Immature natural killer cell (primary cell): ENCODE measurements at places on chromosomes 7 and 10. TPM values are rescaled to one million over a fixed set of nuclear protein-coding genes. Genes with fewer than 3 reads are reported as not detected.

DNA sequence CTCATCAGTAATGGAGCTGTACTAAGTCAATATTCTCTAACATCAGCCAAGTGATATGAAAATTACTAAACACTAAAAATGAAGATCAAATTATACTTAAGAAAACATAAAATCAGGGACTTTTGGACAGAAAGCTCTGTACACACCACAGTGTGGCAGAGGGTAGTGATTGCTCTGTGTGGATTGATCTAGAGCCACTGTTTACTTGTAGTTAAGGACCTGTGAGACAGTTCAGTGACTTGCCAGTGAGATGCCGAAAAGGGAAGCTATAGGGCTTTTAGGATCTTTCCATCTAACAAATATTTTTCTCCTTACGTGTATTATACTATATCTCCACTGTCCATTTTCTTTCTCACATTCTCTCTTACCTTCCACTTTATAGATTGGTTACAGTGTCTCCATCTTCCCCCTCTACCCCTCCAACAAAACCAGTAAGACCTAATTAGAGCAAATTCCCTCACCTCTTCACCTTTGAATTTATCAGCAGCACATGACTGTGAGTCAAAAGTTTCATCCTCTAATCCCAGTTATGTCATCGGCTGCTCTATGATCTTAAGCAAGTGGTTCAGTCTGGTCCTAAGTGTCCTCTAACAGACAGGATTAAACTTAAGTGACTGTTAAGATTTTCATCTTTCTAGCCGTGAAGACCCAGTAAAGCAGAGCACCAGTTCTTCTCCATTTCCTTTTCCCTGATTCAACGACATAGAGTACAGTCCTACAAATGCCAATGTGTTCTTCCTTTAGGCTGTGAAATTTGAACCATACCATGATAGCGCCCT is 6.9 kb downstream of the PIK3CG start:
- peaks cover 55% of the 10 kb centered on the region for H3K36me3 ChIP-seq
- no peak for DNase-seq
- H3K4me3 ChIP-seq: peak overlapping the region; percentile 77
- peaks cover 2% of the 10 kb centered on the region for H3K27me3 ChIP-seq
- H3K4me1 ChIP-seq: peaks cover 92% of the 10 kb centered on the region
- peak overlapping the region; percentile 52 for H3K27ac ChIP-seq

GRCh38 chr7:109284943-109285342 is 715.3 kb downstream of the DNAJB9 start:
- no peak for DNase-seq

The GPR146 gene
- polyA plus RNA-seq: not detected

DNA sequence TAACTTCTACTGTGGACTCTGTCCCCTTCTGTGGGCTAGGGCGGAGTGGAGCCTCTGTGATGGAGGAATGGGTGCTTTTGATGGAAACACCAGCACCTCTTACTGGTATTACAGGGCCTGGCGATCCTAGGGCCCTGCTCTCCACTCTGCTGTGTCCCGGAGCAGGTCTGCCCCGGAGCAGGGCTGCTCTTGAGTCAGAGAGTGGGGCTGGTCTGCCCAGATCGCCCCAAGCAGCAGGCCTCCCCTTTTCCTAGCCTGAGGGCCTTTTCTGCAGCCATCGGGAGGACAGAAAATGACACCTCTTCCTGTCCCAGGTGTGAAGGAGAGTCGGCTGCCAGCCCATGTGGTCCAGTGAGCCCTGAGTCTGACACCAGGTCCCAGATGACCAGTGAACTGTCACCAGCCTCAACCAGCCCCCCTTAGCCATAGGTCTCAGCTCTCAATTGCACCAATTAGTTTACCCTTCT is 1.4 kb downstream of the ZNF282 start:
- DNase-seq: peak; percentile 6
- H3K4me1 ChIP-seq: peaks cover 36% of the 10 kb centered on the region
- peak overlapping the region; percentile 90 for H3K27ac ChIP-seq
- H3K36me3 ChIP-seq: peaks cover 23% of the 10 kb centered on the region
- peaks cover 5% of the 10 kb centered on the region for H3K27me3 ChIP-seq

DNA sequence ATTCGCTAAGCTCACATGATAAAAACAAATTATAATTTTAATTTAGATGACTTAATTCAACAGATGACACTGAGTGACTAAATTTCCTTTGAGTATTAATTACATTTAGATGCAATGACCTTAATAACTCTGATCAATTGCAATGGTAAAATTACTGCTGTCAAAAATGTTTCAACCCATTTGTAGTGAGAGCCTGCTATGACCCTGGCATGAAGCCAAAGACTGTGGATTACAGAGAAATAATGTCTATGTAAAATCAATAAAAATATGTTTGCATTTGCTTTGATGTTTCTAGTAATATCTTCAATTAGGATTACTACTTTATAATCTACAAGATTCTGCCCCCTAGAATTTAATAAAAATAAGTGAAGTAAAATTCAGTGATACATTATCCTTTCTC is 15.6 kb downstream of the MKX start:
- H3K36me3 ChIP-seq: no peaks in the 10 kb centered on the region
- peaks cover 7% of the 10 kb centered on the region for H3K27me3 ChIP-seq
- H3K27ac ChIP-seq: no peak overlapping the region
- H3K4me3 ChIP-seq: no peak overlapping the region
- no peaks in the 10 kb centered on the region for H3K4me1 ChIP-seq
- no peak for DNase-seq

- no peak overlapping the region for H3K4me3 ChIP-seq
- no peaks in the 10 kb centered on the region for H3K36me3 ChIP-seq
- H3K27ac ChIP-seq: no peak overlapping the region
- DNase-seq: no peak
- H3K27me3 ChIP-seq: peaks cover 2% of the 10 kb centered on the region
- peaks cover 7% of the 10 kb centered on the region for H3K4me1 ChIP-seq
These were observed 302.0 kb upstream of the LYZL1 start for GRCh38 chr10:28986856-28987255.

The SLC25A28 gene
- polyA plus RNA-seq: 12.5 TPM

DNA sequence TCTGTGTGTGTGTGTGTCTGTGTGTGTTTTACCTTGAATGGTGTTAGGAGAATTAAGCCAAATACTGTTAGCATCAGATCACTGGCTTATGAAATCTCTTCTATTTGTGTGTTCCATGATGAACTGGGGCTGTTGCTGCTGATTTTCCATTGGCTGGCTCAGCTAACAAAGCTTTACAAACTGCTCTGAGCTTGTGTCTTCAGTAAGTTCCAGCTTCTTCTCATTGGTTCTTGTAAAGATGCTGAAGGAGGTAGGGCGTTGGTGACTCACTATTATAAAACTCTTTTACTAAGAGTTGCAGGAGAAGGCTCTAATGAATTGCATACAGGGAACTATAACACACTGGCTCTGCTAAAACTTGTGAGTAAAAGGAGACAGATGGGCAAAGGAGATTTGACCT is 136.4 kb upstream of the PRKCQ start:
- peaks cover 14% of the 10 kb centered on the region for H3K27me3 ChIP-seq
- no peak for DNase-seq
- no peaks in the 10 kb centered on the region for H3K36me3 ChIP-seq
- no peak overlapping the region for H3K27ac ChIP-seq

DNA sequence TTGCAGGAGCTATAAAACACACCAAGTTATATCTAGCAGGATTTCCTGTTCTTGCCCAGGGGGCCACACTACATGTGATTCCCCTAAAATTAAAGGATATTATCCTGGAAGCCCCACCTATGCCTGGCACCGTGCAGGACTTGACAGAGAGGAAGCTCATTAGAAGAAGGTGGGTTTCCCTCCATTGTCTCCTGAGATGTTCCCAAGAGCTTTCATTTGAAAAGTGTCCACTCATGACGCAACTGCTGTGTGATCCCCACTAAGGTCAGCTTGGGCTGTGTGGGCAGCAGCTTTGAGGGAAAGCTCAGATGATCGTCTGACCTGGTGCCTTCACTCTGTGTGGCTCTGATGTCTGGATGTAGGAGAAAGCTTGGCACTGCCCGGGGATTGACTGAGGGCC is 53.5 kb downstream of the RAMP3 start:
- peaks cover 4% of the 10 kb centered on the region for H3K27me3 ChIP-seq
- H3K36me3 ChIP-seq: no peaks in the 10 kb centered on the region
- no peak overlapping the region for H3K27ac ChIP-seq
- H3K4me1 ChIP-seq: no peaks in the 10 kb centered on the region

The SSC4D gene
- 0.46 TPM for polyA plus RNA-seq

- peak overlapping the region; percentile 82 for H3K27ac ChIP-seq
- H3K4me3 ChIP-seq: no peak overlapping the region
- peaks cover 25% of the 10 kb centered on the region for H3K4me1 ChIP-seq
- no peaks in the 10 kb centered on the region for H3K36me3 ChIP-seq
- no peaks in the 10 kb centered on the region for H3K27me3 ChIP-seq
These were observed 72.6 kb downstream of the INPP5A start for GRCh38 chr10:132610071-132610701.

DNA sequence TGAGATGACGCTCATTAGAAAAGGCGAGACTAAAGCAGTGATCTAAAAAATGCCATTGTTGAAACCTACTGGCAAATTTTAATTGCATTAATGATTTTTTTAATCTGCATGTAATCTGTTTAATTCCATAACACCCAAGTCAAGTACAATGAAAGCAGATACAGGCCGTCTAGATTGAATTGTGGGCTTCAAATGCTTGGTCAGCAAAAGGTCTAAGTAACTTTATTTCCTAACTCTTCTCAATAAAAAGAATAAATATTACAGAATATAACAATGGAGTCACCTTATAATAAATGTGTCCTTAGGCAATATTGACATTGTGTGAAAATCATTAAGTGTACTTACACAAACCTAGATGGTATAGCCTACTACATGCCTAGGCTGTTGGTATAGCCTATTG is 20.6 kb downstream of the PDE1C start:
- H3K4me3 ChIP-seq: no peak overlapping the region
- no peaks in the 10 kb centered on the region for H3K36me3 ChIP-seq
- DNase-seq: no peak
- no peak overlapping the region for H3K27ac ChIP-seq
- H3K4me1 ChIP-seq: no peaks in the 10 kb centered on the region

DNA sequence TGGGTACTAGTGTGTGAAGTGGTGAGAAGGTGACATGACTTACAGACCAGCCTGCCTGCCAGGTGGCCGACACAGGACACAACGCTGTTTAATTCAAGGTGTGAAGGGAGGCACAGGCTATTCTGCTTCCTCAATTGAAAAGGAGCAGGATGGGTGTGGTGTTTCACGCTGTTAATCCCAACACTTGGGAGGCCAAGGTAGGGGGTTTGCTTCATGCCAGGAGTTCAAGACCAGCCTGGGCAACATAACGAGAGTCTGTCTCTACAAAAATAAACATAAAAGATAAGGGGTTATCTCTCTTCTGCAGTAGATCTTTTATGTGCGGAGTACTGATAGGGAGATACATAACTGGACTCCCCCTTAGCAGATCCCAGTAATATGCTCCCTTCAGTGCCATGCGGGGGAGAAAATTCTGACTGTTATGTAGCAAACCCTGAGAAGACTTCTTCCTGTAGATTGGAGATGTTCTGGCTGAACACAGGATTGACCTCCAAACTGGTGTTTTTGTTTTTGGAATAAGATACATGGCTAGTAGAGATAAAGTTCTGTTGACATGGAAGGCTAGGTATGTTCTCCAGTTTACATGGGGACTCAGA is 63.2 kb downstream of the CCNY start:
- no peaks in the 10 kb centered on the region for H3K27me3 ChIP-seq
- no peak overlapping the region for H3K27ac ChIP-seq
- H3K4me3 ChIP-seq: no peak overlapping the region
- H3K36me3 ChIP-seq: no peaks in the 10 kb centered on the region
- DNase-seq: no peak

The H2BK1 gene
- not detected for polyA plus RNA-seq
